Cardiac muscle cell (in vitro differentiated cells and primary cell): ENCODE measurements at places on chromosomes 3 and 15. TPM values are rescaled to one million over a fixed set of nuclear protein-coding genes. Genes with fewer than 3 reads are reported as not detected.

Gene CLRN1
- total RNA-seq: not detected in 2 replicates

Gene P3H2
- 45.3 and 56.7 TPM in 2 replicates for total RNA-seq

GRCh38 chr15:31402511-31403056 is 75.9 kb downstream of the KLF13 start:
- DNase-seq: peak; percentile 96

GRCh38 chr3:151093148-151093547 is 7.7 kb downstream of the MED12L start:
- DNase-seq: no peak

- no peak for DNase-seq
Measured at GRCh38 chr15:70820214-70820613, 33.7 kb downstream of the LARP6 start.
